ENCODE measurements at places on chromosomes 3 and 15.

DNA sequence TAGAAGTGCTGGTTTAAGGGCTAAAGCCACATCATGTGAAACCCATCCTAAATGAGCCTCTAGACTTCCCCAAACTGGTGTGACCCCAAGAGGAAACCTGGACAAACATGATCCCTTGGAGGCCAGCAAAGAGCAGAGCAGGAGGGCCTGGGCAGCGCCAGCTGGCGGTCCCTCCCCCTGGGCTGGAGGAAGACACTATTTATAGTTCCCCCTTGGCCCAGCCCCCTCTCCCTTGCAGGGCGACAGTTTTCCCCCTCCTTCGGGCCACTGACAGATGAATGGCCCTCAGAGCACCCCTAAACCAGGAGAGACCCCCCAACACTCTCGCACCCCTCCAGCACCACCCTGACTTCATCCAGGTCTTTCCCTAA, 2.9 kb downstream of the UCN2 start:
- DNase-seq: no peak

GRCh38 chr3:127217596-127218453, 24.9 kb downstream of the PRR23E start:
- DNase-seq: no peak

GRCh38 chr3:23481616-23482278, 278.6 kb downstream of the UBE2E2 start:
- no peak for DNase-seq

- no peak for DNase-seq
Observed at GRCh38 chr15:97092656-97093055, 762.2 kb downstream of the NR2F2 start.

GRCh38 chr3:17980863-17981262, 238.4 kb upstream of the TBC1D5 start:
- DNase-seq: no peak

DNA sequence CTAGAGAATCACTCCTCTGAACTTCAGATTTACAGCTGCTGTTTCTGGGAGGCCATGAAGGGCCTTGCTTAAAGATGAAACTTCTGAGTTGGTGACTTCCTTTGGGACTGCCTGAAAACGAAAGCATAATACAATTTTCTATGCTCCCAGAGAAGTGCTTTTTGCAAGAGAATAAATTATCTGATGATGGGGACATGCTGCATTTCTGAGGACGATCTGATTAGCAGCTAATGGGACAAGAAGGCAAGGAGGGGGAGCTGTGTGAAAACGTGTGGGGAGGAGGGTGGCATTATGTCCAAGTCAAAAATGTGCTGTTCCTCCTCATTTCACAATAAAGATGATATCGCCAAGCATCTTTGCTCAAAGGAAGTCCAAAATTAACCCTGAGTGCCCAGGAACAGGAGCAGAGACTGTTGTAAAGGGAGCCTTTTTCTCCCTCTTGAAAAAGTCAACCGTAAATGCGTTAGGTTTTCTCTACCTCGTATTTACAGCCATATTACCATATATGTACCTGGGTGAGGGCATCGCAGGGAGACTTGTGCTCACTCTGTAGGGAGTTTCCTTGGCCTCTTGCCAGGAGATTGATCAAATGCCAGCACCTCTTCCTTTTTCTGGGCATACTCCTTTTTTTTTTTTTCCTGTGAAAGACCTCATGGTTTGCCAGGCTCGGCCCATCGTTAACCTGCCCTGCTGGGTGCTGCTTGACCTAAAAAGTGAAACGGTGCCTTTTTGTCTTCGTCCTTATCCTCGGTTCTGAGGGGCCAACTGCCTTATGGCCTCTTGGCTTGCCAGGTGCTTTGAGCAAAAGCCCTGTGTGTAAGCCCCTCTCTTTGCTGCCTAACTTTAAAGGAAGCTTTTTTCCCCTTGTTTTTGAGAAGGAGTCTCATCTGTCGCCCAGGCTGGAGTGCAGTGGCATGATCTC, 11.5 kb downstream of the ITPR1 start:
- DNase-seq: no peak

- DNase-seq: no peak
Observed at GRCh38 chr15:56654624-56655023, 78.7 kb downstream of the ZNF280D start.
